T-helper 1 cell (primary cell): ENCODE measurements at places on chromosomes 6 and 20.

DNA sequence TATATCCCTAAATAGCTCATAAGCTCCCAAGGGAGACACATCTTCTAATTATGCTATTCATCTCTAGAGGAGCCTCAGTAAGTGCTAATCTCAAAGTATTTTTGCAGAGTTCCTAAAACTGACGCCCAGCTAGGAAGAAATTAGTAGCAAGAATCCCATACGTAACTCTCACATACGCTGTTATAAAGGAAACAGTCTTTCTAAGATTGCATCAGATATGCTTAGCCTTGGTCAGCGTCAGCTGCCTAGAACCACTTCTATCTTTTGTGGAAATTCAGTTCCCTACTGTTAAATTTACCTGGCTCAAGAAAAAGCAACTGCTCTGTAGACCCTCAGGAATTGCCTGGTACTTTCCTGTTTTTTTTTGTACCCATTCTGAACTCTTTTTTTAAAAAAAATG is 13.6 kb downstream of the RIPOR2 start:
- no peak for DNase-seq

DNA sequence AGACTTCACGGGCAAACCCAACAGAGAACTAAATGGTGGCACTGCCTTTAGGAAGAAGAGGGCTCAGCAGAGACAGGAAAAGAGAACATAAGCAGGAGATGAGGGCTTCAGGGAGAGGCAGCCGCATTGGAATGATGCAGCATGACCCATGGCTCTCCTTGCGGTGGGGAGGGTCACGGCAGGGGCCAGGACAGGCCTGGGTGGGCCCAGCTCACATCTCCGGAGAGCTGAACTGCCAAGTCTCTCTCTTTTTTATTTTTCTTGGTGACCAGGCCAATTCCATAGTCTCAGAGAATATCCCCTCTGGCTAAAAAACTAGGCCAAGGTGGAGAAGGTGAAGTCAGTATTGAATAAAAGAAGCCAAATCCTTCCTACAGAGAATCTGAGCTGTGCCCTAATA is 77.5 kb upstream of the TRAF3IP2 start:
- no peak for DNase-seq

DNA sequence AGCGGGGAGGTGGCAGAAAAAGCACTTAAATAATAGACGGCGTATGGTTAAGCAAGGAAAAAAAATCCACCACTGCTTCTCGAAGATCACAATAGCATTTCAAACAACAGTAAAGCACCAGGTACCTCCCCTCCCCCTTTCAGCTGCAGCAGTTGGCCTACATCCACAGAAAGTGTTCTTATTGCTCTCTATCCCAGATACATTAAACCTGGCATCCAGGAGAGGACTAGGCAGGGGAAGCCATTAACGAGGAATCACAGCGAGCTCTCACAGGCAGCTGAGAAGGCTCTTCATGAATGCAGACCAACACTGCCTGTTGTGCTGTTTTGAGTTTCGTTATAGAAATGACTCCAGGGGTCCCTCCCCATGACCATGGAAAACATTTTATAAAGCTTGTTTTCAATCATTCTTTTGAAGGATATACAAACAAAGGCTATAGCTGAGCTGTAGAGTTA is 11.8 kb downstream of the FYN start:
- DNase-seq: no peak

- no peak for DNase-seq
These were observed 91.5 kb upstream of the THBS2 start for GRCh38 chr6:169345146-169345545.

GRCh38 chr6:157079771-157080170 is 243.5 kb downstream of the TMEM242 start:
- no peak for DNase-seq
